ENCODE measurements at places on chromosomes 5 and 9.

GRCh38 chr5:33927685-33928084 lies 8.5 kb upstream of the RXFP3 start:
- no peak for DNase-seq

DNA sequence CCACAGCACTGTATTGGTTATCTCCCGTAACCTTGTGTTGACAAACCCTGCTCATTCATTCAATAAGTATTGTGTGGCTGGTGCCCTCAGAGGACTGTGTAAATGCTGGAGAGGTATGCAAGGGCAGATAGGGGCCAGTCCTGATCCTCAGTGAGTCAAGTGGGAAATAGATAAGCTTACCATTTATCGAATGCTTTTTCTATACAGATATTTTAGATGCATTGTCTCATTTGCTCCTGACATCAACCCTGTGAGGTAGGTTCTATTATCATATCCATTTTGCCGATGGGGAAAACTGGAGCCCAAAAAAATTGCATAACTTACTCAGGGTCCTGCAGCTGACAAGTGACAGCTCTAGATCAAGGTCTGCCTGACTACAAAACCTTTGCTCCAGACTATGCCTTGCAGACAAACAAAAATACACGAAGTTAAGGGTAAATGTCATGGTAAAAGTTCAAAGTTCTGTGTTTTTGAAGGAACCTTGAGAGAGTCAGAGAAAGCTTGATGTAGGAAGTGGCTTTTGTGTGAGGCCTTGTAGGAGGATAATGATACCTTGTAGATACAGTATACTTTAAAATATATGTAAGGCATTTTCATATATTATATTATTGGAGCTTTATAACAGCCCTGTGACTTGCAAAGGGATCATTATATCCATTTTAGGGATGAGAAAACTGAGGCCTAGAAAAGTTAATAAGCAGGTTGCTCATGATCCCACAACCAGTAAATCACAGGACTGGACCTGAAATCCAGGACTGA lies 22.7 kb downstream of the CYFIP2 start:
- DNase-seq, result no peak

GRCh38 chr5:10446490-10446889 lies 4.8 kb downstream of the ROPN1L start:
- no peak for DNase-seq

GRCh38 chr9:137138058-137138721 lies 764 bp upstream of the GRIN1 start:
- DNase-seq, result no peak

GRCh38 chr9:81053298-81054025 lies 635.9 kb downstream of the TLE1 start:
- DNase-seq, result no peak

GRCh38 chr9:14693251-14693861 lies at the start of gene ZDHHC21:
ZDHHC21 (minus strand) TSS chr9:14693432; CDS start chr9:14674340, 19,092 bp downstream.
- no peak for DNase-seq

- no peak for DNase-seq
Observed at GRCh38 chr9:79857188-79857587, 285.4 kb downstream of the TLE4 start.

- no peak for DNase-seq
Observed at GRCh38 chr5:84378420-84378819, 6.3 kb downstream of the EDIL3 start.

GRCh38 chr5:179620293-179620692 lies 3.2 kb downstream of the HNRNPH1 start:
- DNase-seq, result no peak

DNA sequence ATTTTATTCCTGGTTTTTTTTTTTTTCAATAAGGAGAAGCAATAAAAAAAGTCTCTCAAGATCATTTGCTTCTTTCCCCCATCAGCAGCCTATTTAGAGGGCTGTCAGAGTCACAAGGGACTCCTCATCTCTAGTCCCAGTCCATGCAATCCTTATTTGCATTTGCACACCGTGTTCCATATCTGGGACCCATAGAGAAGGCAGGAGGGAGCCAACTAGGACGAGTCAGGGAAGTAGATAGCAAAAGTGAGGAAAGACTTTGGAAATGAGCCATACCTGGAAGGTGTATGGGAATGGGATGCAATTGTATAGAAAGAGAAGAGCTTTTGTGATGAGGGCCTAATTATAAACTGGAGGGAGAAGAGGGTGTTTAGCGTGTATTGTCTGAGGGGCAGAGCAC lies 160.0 kb downstream of the PIK3R1 start:
- no peak for DNase-seq

DNA sequence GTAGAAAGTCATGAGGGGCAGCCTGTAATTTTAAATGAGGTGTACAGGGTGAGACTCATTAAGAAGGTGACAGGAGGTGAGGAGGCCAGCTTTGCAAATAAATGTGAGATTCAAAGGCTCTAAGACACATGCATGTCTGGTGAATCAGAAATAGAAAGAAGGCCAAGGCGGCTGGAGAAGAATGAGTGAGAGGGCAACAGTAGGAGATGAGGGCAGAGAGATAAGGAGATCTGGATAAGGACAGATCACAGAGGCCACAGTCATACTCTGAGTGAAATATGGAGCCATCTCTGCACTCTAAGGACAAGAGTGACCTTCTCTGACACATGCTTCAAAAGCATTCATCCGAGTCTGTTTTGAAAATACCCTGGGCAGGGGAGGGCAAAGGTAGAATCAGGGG lies 90.7 kb downstream of the RAD23B start:
- DNase-seq, result no peak

- DNase-seq, result no peak
Observed at GRCh38 chr9:38619556-38620447, 594 bp downstream of the ANKRD18A start.

- no peak for DNase-seq
Observed at GRCh38 chr9:110188991-110189390, 19.0 kb downstream of the C9orf152 start.

DNA sequence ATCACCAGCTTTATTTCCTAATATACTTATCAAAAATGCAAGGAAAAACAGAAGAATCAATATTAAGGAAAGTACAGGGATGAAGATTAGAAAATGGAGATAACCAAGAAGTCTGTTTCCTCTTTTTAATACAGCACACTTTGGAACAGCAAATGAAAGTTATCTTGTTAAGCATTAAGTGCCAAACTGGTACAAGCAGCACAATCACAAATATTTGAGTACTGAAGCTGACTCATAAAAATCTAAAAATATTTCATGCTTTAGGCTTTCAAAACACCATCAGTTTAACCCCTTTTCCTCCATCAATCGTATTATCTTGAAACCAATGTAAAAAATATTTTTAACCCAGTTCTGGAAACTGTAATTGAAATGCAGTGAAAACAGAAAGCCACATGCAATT lies 2.7 kb downstream of the FBXW11 start:
- no peak for DNase-seq

- DNase-seq, result no peak
Observed at GRCh38 chr9:800591-801150, 40.8 kb upstream of the DMRT1 start.

GRCh38 chr5:74945561-74946165 lies 79.5 kb upstream of the FAM169A start:
- DNase-seq, result no peak

- peak; percentile 75 for DNase-seq
Observed at GRCh38 chr9:133714606-133715294, 23.4 kb downstream of the SARDH start.

DNA sequence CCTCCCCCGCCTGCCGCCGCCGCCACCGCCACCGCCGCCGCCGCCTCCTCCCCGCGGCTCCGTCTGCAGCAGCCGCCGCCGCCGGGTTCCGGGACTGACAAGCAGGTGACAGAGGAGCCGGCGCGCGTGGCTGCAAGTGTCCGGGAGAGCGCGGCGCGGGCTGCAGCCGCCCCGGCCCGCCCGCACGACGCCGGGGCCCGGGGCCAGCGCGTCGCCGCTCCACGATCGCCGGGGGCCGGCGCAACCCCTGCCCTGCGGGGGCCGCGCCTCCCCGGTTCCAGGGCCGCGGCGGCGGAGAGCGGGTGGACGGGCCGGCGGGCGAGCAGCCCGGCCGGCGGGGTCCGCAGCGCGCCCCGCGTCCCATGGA lies 343 bp downstream of the LMX1B start:
- no peak for DNase-seq

DNA sequence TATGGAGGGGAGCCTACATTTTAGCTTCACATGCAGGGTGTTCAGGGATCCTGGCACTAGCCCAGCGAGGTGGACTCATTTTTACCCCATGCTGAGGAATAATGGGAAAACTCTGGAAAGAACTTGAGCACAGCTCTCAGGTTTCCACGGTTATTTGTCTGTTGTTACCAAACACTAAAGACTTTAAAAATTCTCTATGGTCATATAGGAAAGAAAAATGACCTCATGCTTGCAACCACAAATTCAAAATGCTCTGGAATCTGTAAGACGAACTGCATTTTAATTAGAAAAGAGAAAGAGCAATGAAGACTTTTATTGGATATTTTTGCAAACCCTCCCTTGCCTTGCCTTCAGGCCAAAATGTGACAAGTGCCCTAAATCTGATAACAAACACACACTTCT lies 606.9 kb downstream of the EBF1 start:
- peak; percentile 56 for DNase-seq

GRCh38 chr9:134970719-134971118 lies 53.0 kb upstream of the FCN1 start:
- no peak for DNase-seq

DNA sequence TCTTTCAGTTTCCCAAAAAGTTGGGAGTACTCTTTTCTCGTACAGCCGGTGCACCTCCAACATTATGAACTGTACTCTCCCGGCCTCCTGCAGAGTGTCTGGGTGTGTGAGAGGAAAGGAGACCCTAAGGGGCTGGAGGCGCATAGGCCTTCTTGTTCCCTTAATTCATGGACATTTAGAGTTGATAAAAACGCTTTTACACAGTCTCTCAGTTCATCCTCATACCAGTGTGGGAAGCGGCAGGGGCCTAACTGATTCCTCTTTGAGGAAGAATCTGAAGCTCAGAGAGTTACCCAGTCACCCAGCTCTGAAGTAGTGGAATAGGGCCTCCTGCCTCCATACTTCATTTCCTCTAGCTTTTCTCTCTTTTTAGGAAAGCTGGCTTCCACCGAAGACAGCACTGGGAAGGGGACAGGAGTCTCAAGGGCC lies 3.3 kb downstream of the MCIDAS start:
- DNase-seq, result no peak

- no peak for DNase-seq
Observed at GRCh38 chr5:14277385-14278320, 134.5 kb downstream of the TRIO start.

GRCh38 chr9:135214054-135214640 lies 126.7 kb downstream of the OLFM1 start:
- no peak for DNase-seq

GRCh38 chr9:79535534-79535933 lies 36.2 kb upstream of the TLE4 start:
- no peak for DNase-seq

GRCh38 chr9:91130796-91131318 lies 230.9 kb downstream of the AUH start:
- no peak for DNase-seq

DNA sequence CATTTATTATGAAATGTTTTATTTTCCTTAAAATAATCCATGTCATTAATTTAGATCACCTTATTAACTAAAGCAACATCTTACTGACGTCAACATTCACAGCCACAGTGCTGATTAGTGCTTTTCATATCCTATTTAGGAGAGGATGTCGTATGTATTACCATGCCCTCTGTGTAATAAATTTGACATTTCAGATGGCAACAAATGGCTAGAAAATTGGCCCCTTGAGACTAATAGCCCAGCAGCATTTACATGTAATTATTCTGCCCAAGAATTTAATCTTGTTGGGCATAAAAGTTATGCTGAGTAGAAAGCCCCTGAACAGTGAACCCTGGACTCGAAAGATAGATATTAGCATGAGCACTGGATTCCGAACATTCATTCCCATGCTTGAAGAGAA lies 391.2 kb downstream of the PRELID2 start:
- DNase-seq, result no peak

- DNase-seq, result no peak
Observed at GRCh38 chr9:99808454-99808853, 13.2 kb upstream of the NR4A3 start.

GRCh38 chr9:117734523-117735314 lies 30.5 kb downstream of the TLR4 start:
- DNase-seq, result no peak

GRCh38 chr5:169933616-169934015 lies 46.7 kb downstream of the INSYN2B start:
- no peak for DNase-seq

- DNase-seq, result no peak
Observed at GRCh38 chr9:90114641-90115425, 510.0 kb downstream of the GADD45G start.

GRCh38 chr5:83844449-83845068 lies 123.9 kb upstream of the HAPLN1 start:
- peak; percentile 15 for DNase-seq

DNA sequence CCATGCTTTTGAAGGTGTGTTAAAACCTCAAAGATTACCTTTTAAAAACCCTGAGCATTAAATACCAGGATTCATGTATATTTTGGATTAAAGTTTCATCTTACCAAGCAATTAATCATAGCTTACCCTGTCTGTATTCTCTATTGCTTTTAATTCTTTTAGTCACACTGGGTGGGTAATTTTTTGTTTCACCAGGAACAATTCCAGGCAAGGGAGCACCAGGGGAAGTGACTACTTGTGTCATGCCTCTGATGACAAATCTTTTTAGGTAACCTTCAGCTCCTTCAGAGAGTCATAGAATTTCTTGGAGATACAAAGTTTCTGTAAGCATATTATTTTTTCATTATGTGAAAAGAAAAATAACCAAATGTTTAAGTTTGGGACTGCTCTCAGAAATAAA lies 33.4 kb upstream of the ANXA1 start:
- DNase-seq, result no peak

- DNase-seq, result no peak
Observed at GRCh38 chr5:138065102-138065501, 18.7 kb upstream of the WNT8A start.

- no peak for DNase-seq
Observed at GRCh38 chr9:136089697-136090045, 5.4 kb downstream of the NACC2 start.

GRCh38 chr5:116358015-116358523 lies 216.6 kb downstream of the SEMA6A start:
- DNase-seq, result no peak

DNA sequence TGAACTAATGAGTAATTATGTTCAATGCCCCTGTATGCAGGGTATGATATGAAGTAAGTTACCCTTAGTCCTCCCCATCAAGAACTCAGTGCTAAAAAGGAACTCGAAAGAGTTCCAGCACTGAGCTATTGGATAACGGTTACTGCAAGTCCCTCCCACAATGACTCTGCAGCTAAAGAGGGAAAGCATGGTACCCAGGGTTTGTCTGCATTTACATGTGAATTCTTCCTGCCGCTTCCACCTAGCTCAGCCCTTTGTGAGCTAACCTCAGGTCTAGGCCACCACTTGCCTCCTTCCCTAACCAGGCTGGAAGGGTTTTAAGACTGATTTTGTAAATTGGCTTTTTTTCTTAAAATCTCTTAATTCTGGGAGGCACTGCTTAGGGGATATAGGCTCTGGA lies 376.8 kb downstream of the EBF1 start:
- DNase-seq, result no peak

GRCh38 chr9:138104251-138105122 lies 226.9 kb downstream of the CACNA1B start:
- DNase-seq, result no peak

GRCh38 chr9:77588271-77588937 lies 59.7 kb downstream of the GNA14 start:
- peak; percentile 53 for DNase-seq

GRCh38 chr5:73306741-73307275 lies 133.8 kb downstream of the TMEM174 start:
- DNase-seq, result no peak

Measured in smooth muscle cell of the brain vasculature (primary cell).